ENCODE measurements at places on chromosomes 3 and 15.

- no peak for DNase-seq
Measured at GRCh38 chr3:135192929-135193328, 397.9 kb downstream of the EPHB1 start.

GRCh38 chr3:160150066-160150465 lies 75.2 kb upstream of the C3orf80 start:
- no peak for DNase-seq

GRCh38 chr15:78004919-78005634 lies 72.4 kb downstream of the TBC1D2B start:
- no peak for DNase-seq

- DNase-seq = no peak
Measured at GRCh38 chr3:147418808-147419701, 9.9 kb downstream of the ZIC1 start.

DNA sequence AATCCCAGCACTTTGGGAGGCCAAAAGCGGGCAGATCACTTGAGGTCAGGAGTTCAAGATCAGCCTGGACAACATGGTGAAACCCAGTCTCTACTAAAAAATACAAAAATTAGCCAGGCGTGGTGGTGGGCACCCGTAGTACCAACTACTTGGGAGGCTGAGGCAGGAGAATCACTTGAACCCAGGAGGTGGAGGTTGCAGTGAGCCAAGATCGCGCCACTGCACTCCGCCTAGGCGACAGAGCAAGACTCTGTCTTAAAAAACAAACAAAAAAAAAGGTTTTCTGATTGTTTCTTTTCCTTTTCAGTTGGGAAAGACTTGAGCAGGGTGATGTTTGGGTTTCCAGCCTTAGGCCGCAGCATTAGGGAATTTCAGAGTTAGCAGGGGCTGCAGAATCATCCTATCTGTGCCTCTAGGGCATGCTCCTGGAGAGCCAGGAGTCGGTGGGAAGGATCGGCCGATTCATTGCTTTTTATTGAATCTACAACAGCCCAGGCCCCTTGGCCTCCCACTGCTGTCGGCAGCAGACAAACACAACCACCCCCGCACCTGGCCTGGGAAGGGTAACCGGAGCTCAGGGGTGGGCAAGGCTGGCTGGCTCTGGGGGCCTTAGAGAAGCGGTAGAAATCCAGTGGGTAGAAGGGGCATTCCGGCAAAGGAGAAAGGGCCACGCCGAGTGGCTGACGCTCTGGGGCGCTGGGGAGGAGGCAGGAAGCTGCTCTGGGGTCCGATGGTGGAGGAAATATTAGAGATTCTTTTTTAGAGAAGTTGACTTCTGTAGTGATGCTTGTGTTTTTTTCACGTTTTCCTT lies 6.3 kb downstream of the CHAC1 start:
- no peak for DNase-seq

- peak; percentile 25 for DNase-seq
Measured at GRCh38 chr15:40843885-40844695, at the start of gene SPINT1. Gene SPINT1, plus strand, starts transcription at chr15:40844048. Its CDS starts 507 bp downstream, at chr15:40844555.

GRCh38 chr3:127370906-127371305 lies 83.1 kb upstream of the PRR20G start:
- DNase-seq = no peak

DNA sequence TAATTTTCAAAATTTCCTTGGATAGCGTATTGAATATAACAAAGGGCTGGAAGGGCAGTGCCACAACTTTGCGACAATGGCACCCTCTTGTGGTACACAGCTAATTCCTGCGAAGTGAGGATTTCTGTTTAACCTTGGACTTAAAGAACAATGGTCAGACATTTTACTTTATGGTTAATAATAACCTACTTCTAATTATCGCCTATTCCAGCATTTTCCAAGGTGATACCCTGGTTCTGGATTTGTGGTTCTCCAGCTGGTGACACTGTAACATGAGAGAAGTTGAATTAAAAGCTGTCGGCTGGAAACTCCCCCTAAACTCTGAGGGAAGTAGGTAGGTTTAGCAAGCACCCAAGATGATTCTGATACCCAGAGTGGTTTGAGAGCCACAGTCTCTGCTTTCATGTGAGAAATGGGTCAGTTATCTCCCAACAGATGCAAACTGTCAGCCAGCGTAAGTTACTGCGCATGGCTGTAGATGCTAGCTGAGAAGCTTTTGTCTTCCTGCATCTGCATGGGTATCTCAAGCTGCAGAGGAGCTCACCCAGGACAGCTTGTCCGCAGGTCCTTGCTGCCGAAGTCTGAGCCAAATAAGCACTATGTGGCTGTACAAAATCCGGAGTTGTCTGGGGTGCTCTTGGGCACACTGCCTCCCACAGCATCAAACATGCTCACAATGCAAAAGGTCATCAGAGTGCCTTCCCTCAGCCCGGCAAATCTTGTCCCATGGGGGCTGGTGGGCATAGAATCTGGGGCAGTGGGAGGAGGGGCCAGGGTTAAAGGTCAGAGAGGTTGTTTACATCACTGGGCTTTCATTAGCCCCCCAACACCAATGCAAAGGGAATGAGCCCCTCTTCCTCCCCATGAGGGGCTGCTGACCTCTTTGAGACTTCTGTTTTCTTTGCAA lies 6.6 kb upstream of the CHSY1 start:
- peak; percentile 59 for DNase-seq
